ENCODE measurements at places on chromosomes 7 and 10. TPM values are rescaled to one million over a fixed set of nuclear protein-coding genes. Genes with fewer than 3 reads are reported as not detected.

AASS gene
- not detected for total RNA-seq

DNA sequence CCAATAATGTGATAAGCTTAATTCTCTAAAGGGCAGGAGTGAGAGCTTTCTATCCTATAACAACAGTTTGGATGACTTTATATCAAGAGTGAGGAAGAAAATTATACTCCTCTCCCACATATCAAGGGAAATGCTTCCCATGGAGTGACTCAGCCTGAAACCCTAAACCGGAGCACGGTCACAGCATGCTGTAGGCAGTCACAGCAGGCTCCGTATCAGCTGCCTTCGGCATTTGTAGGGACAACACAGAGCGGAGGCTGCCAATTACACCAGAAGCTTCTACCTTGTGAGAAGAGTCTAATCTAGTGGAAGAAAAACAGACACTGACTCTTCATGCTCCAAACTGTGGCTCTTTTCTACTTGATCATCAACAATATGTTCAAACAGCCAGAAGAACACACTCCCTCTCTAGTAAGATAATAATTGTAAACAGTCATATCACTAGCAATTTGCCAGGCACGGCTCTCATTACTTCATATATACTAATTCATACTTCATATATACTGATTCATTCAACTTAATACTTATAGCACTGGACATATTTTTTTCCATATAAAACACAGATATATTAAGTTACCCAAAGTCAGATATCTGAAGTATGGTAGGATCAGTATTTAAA lies 65.9 kb downstream of the DGKB start:
- no peak for DNase-seq

- DNase-seq = no peak
Measured at GRCh38 chr7:149713731-149714068, 59.7 kb downstream of the ZNF467 start.

DNA sequence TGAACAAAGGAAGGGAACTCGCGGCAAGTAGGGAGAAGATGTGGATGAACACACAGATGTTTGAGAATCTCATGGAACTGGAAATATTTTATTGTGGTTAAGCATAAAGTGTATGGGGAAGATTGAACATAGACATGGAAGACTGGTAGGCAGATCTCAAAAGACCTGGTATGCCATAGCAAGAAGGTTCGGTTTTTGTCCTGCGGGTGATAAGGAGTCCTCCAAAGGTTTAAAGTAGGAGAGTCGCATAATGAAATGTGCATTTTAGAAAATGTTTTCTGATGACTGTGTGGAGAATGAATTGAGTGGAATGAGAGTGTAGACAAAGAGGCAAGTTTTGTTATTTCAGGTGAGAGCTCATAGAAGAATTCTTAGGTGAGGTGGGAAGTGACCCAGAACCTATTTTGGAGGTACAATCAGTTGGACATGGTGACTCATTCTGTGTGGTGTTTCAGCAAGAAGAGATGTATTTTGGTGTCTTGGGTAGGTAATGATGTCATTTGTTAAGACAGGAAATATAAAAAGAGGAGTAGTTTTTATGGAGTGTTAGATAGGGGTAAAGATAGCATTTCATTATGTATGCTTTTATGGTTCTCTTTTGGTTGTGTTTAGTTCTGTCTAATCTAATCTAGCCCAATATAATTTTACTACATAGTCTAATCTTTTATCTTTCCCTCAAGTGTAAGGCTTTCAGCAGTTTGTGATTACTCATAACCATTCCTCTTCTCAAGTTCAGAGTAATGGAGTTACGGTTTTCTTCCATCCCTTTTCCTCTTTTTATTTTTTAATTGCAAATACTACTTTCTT lies 239.2 kb downstream of the EXOC4 start:
- peak; percentile 60 for DNase-seq

DNA sequence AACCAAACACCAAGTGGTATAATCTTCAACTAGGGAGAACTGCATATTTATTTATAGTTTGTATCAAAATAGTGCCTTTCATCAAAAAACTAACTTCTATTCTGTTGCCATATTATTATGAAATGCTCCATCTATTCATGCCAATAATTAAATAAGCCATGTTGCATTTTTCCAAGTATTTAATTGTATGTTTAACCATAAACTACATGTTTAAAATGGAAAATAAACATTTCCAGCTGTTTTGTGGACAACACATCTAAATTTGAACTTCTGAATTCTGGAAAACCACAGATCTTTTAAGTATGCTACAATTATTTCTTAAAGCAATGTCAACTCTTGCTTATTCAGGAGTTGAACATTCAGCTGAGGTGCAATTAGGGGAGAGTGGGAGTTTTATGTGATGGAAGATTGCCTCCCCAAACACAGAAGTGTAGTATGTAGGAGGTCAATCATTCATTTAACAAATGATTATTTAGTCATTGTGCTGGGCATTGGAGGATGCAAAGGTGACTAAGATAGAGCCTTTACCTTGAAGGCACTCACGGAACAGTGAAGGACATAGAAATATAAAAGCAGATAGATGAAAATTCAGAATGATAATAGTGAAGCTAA lies 80.7 kb upstream of the PPP1R3C start:
- peak; percentile 14 for DNase-seq

DNA sequence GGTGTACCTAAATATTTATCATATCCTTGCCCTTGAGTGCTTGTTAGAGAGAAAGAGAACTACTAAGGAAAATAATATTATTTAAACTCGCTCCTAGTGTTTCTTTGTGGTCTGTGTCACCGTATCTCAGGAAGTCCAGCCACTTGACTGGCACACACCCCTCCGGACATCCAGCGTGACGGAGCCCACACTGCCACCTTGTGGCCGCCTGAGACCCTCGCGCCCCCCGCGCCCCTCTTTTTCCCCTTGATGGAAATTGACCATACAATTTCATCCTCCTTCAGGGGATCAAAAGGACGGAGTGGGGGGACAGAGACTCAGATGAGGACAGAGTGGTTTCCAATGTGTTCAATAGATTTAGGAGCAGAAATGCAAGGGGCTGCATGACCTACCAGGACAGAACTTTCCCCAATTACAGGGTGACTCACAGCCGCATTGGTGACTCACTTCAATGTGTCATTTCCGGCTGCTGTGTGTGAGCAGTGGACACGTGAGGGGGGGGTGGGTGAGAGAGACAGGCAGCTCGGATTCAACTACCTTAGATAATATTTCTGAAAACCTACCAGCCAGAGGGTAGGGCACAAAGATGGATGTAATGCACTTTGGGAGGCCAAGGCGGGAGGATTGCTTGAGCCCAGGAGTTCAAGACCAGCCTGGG lies 11.4 kb downstream of the SERPINE1 start:
- DNase-seq = peak; percentile 95
